ENCODE measurements at places on chromosomes 12 and 14. TPM values are rescaled to one million over a fixed set of nuclear protein-coding genes. Genes with fewer than 3 reads are reported as not detected.

DNA sequence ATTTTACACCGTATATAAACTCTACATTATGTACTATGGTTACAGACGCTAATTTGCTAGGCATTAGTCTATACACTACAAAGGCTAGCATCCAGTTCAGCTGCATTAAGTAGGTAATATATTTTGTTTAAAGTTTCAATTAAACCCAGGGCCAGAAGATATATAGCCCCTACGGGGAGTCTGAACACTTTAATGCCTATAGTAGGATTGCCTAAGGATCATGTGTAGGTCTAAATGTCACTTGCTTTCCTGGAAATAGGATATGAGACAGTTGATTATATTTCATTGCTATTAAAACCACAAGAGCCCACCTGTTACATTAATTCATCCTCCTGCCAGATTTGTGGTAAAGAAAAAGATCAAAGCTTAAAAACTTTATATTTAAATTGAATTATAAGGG, 286.9 kb downstream of the TMTC2 start:
- no peak overlapping the region for H3K4me3 ChIP-seq
- no peak overlapping the region for H3K27ac ChIP-seq
- H3K4me1 ChIP-seq: no peaks in the 10 kb centered on the region
- no peaks in the 10 kb centered on the region for H3K36me3 ChIP-seq

GRCh38 chr14:60807971-60808370, 73.4 kb downstream of the MNAT1 start:
- no peaks in the 10 kb centered on the region for H3K36me3 ChIP-seq
- no peak for DNase-seq
- no peak overlapping the region for H3K4me3 ChIP-seq
- no peaks in the 10 kb centered on the region for H3K27me3 ChIP-seq
- H3K27ac ChIP-seq: no peak overlapping the region
- H3K4me1 ChIP-seq: no peaks in the 10 kb centered on the region

DNA sequence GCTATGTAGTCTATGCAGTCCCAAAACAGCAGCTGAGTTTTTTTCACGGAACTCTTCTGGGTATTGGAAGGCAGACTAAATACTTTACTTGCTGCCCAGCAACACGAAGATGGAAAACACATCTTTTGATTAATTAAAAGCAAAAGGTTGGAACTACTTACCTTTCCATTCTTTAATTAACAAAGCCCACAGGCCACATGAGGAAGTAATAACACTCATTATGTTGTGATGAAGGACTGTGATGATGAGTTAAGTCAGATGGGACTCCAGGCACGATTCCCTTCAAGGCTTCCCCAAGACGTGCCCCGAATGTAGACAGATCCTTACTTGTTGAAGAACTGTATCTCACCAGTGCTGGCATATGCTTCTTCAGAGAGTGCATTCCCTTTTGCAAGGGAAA, 129.0 kb downstream of the WIF1 start:
- H3K4me1 ChIP-seq: no peaks in the 10 kb centered on the region
- H3K27me3 ChIP-seq: no peaks in the 10 kb centered on the region
- peak overlapping the region; percentile 64 for H3K27ac ChIP-seq
- no peak for DNase-seq

DNA sequence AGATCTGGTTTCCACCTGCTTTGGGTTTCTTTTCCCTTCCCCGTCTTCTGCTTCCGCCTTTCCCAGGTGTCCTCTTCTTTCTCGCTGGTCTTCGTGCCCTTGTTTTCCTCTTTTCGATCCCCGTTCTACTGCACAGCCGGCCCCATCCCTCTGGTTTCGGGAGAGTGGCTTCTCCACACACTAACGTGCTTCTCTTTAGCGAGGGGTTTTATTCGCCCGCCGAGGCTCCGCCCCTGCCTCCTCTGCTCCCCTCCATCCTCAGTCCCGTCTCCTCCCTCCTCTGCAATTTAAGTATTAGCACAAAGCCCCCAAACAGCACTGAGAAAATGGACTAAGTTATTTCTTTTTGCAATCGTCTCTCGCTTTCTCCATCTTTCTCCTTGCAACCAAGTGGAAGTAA, at the start of gene SLC7A8:
SLC7A8 (minus strand) TSS at position 182 of the 400 bp plus-strand sequence. CDS start 746 bp downstream, outside the sequence.
- peak; percentile 52 for DNase-seq
- no peaks in the 10 kb centered on the region for H3K27me3 ChIP-seq
- H3K27ac ChIP-seq: peak within 1 kb of the TSS; percentile 76
- H3K36me3 ChIP-seq: no peaks in the 10 kb centered on the region

RFX4 gene
- not detected for total RNA-seq

Measured in breast epithelium (tissue), 4 donors.